ENCODE measurements at places on chromosomes 3 and 15.
A peak's percentile ranks its signal among the peaks of the same experiment; 100 is the strongest.

DNA sequence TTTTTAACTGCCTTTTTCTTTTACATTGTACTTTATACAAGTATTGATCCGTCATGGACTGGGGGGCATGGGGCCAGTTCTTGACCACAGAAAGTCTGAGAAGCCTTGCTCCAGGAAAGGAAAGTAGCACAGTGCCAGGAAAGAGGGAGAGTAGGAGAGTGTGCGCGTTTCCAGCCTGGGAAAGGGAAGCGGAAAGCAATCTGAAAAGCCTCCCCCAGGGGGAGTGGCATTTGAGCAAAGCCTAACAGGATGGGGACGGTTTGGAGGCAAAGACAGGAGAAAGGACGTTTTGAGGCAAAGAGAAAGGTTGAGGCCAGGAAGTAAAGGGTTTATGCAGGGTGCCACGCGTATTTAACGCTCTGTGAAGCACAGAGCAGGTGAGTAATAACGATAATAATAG is 116.9 kb downstream of the RORA start:
- no peak for DNase-seq

DNA sequence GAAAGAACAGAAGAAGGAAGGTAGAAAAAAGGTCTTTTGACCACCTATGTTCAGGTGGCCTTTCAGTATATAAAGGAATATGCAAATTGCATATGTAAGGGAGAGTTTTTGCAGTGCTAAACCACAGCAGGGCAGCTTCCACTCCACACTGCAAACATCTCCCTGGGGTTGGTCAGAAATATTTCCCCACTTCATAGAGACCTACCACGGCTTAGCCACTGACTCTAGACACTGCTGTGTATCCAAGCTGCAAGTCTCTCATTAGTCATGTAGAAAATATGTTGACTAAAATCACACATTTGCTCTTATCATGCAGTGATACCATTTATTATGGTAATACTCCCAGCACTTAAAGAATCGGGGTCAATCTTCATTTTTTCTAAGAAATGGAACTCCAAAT is 214.9 kb upstream of the NR2F2 start:
- DNase-seq = no peak

DNA sequence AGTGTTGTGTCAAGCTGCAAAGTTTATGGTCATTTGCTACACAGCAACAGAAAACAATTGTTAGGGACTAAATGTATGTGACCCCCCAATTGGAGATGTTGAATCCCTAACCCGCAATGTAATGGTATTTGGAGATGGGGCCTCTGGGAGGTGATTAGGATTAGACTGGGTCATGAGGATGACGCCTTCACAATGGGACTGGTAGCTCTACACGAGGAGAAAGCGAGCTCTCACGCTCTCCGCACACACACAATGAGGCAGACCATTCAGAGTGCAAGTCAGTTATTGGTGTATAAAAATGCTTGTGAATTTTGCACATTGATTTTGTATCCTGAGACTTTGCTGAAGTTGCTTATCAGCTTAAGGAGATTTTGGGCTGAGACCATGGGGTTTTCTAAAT is 116.9 kb upstream of the NSMCE3 start:
- DNase-seq = no peak

GRCh38 chr3:176927706-176928581 is 269.3 kb downstream of the TBL1XR1 start:
- no peak for DNase-seq

DNA sequence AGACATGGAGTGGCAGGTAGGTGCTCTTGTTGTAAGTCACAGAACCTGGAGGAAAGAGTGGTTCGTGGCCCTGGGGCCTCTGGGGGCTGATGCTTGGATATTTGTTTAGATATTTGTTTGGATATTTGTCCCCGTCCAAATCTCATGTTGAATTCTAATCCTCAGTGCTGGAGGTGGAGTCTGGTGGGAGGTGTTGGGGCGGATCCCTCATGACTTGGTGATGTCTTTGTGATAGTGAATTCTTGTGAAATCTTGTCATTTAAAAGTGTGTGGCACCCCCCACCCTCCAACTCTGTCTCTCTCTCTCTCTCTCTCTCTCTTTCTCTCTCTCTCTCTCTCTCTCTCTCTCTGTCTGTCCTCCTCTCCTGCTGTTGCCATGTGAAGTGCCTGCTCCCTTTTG is 122.4 kb downstream of the LPP start:
- DNase-seq = no peak

DNA sequence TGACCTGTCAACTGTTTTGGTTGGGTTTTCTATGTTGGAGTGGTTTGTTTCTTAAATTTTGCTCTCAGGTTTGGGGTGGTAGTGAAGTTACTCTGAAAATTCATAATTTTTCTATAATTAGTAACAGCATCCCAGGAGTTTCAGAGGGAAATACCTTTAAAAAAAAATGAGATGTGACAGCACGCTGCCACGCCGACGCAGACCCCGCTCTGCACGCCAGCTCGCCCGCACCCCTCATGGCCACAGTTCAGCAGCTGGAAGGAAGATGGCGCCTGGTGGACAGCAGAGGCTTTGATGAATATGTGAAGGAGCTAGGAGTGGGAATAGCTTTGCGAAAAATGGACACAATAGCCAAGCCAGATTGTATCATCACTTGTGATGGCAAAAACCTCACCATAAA is 34.6 kb downstream of the AKAP13 start:
- DNase-seq = no peak

DNA sequence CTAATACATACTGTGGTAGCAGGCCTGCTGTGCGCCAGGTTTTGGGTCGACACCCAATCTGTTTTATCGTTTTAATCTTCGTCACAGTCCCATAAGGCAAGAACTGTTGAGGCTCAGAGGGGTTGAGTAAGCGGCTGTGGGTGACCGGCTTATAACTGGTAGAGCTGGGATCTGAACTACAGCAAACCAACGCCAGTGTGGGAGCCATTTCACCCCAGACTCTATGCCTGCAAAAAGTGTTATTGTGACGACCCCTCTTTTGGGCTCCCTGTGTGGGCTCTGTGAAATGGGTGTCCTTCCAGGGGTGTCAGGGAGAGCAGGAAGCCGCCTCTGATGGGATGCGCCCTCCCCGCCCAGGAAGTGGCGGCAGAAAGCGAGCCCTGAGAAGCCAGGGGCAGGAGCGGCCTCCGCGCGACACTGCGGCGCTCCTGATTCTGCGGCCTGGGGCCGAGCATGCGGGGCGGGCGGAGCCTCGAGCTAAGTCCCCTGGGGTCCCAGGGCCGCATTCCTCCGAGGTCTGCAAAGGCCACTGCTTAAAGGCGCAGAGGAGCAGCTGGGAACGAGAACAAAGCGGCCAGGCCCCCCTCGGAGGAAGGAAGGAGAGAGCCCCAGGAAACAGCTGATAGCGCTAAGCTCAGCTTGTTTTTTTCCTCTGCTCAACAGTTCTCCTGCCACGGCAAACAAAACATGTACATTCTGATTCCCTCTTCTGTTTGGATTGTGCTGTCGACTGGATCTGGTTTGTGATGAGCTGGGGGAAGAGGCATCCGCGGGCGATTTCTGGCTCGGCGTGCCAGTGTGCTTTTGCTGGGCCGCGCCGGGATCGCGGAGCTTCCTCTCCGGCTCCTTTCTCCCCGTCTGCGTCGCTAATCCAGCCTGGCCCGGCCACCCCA is 33.9 kb downstream of the GRK7 start:
- peak; percentile 67 for DNase-seq

- no peak for DNase-seq
Observed at GRCh38 chr15:55742927-55743728, at the start of gene PRTG. TSS of gene PRTG (minus strand) at chr15:55743152. CDS start at chr15:55742931, 221 bp downstream.

- no peak for DNase-seq
Observed at GRCh38 chr3:143348486-143349327, 229.1 kb downstream of the CHST2 start.

Data from stimulated activated CD4-positive, alpha-beta T cell treated with anti-CD3 and anti-CD28 coated beads, Interleukin-15, amount 100 ng/mL, for 24 hours (primary cell).